ENCODE measurements at places on chromosomes 2 and 18.

GRCh38 chr2:163878718-163879117 lies 142.9 kb upstream of the FIGN start:
- no peak for DNase-seq

DNA sequence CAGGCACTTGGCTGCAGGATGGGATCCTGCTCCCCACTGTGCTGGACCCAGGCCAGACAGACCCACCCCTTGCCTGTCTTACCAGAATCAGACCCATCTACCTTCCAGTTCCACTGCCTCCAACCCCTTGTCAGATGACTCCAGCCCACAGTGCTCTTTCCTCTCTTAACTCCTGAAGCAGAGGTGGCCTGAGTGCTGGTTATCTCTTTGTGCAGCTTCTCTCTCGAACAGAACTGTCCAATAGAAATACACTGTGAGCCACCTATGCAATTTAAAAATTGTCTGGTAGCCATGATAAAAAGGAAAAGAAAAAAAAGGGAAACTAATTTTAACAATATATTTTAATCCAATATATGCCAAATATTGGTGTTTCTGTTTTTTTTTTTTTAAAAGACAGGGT lies 160.2 kb upstream of the SMAD2 start:
- no peak for DNase-seq

GRCh38 chr2:207061181-207061580 lies 104.6 kb downstream of the KLF7 start:
- DNase-seq: no peak

DNA sequence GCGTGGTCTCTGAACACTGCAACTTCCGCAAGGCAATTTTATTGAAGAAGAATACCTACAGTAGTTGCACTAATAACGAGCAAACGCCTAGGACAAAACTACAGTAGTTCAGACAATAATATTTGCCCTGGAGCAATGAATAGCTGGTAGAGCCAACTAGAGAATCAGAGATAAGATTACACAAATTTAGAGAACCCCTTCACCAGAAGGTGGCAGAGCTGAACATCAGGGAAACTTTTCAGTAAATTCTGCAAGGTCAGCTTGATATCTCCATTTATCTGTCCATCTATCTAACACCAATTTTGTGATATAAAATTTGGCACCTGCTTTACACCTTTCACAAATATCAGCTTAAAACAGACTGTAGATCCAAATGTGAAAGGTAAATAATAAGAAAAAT lies 43.8 kb downstream of the CDH19 start:
- no peak for DNase-seq

- no peak for DNase-seq
Observed at GRCh38 chr18:25896956-25897355, 193.5 kb downstream of the SS18 start.

GRCh38 chr18:27887287-27887686 lies 289.6 kb downstream of the CDH2 start:
- DNase-seq: no peak

DNA sequence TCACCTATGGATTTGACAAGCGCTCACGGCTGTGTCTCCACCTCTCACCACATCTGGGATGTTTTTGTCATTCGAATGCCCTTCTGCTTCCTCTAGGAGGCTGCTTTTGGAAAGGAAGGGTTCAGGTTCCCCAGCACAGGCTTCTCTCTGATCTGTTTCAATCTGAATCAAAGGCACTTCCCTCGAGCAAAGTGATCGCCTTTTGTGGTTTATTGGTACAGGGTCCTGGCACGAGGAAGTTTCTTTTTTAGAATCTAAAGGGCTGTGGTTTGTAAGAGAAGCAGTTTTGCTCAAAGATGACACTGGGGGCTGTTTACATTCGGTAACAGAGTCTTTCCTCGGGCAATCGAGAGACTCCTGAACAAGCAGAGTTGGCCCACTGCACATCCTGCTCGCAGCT lies 145.0 kb downstream of the DAW1 start:
- no peak for DNase-seq

DNA sequence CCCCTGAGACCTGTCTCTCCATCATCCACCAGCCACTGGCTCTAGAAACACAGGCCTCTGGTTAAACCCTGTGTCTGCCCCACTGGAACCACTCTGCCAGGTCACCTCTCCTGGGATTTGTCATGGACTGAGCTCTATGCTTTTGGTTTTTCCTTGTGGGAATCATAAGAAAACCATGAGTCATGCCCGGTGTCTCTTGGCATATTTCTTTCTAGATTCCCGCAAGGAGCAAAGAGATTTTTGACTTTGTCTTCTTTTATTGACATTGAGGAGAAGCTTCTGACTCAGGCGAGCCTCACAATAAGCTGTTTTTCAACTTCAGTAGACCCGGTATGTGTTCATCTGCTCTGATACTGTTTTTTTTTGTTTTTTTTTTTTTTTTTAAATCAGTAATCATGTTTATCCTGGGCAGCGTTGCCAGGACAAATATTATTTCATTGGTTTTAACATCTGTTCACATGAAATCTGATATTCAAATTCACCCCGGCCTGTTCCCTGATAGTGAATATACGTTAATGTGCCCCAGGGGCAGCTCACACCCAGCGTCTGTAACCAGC lies 207.1 kb downstream of the ACKR3 start:
- DNase-seq: peak; percentile 58

- DNase-seq: no peak
Observed at GRCh38 chr2:118046634-118047210, 32.9 kb upstream of the CCDC93 start.

DNA sequence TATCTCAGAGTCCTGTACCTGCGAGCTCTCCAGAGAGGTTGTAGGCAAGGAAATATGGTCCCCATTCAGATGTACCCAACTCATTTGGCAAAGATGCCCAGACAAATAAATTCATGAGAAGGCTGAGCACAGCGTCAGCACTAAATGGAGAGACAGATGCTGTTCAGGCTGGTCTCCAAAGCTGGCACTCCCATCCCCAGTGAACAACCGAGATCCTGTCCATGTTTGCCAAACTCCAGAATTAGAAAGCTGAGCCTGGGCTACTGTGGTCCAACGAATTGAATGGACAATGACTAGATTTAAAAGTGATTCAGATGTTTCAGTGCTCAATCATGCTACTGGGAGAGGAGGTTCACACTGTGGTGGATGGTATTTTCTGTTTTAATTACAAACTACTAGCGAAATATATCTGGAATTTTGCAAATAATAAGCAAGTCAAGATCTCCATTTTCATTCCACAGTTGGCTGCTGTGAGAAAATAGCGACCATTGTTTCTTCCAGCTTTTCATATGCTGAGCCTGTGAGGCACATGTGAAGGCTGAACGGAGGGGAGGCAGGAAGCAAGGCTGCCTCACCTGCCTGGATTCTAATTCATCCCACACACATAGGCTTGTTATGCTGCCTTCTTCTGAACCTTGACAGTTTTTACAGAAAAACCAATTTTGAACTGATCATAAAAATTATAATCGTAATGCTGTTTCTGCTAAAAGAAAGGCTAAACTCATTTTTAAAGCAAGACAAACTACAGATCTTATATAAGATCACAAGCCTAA lies 22.6 kb upstream of the DAPL1 start:
- DNase-seq: no peak

DNA sequence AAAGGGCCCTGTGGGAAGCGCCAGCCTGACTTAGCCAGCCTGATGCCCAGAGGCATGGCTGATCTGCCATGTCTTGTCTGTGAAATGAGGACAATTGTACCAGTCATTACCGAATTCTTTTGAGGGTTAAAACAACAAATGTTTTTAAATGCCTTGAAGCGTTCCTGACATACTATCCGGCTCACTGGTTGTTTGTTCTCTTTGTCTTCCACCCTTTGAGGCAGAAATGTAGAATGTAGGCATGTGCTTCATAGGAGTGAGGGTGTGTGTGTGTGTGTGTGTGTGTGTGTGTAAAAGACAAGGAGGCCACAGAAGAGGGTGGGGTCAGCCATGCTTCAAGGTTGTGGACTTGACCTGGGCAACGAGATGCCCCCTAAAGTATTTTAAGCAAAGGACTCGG lies 35.5 kb downstream of the TGFBRAP1 start:
- DNase-seq: no peak

DNA sequence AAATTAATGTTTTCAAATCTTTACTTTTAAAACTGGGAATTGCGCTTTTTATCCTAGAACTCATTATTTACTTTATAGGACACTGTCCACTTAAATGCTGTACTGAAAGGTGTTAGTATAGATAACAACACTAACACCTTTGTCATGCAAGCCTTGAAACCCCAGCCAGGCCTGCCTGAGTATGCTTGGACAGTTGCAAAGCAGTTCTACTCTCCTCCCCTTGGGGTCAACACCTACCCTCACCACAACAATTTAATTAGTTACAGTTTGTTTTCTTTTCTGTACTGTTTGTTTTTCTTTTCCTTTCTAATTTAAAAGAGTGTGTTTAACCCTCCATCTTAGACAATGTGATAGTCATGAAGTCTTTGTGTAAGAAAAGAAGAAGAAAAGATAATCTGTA lies 18.9 kb upstream of the FAM98A start:
- no peak for DNase-seq

DNA sequence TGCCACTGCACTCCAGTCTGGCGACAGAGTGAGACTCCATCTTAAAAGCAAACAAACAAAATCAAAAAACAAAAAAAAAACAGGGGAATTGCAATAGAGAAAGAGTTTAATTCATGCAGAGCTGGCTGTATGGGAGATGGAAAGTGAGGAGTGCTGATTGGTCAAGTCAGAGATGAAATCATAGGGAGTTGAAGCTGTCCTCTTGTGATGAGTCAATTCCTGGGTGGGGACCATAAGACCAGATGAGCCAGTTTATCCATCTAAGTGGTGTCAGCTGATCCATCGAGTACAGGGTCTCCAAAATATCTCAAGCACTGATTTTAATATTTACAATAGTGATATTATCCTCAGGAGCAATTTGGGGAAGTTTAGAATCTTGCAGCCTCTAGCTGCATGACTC lies 45.3 kb downstream of the FRZB start:
- DNase-seq: no peak

DNA sequence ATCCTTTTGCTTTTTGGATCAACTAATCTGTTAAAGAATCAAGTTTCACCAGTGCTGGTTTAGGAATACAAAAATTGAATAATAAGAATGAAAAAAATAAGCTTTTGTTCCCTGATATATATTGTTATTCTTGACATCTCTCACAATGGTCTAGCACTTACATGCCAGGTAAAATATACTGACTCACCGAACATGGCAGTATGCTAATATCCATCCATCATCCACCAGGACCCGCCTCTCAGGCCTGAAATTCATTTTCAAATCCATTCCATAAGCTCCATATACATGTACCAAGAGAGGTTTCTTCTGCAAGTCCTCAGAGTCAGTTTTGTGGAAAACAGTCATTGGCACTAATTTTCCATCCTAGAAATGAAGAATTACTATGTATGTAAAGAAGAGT lies 32.5 kb downstream of the PREPL start:
- DNase-seq: no peak

- no peak for DNase-seq
Observed at GRCh38 chr2:225064362-225064761, 22.1 kb upstream of the DOCK10 start.

GRCh38 chr18:71304856-71305255 lies 1016.0 kb downstream of the SOCS6 start:
- DNase-seq: no peak

DNA sequence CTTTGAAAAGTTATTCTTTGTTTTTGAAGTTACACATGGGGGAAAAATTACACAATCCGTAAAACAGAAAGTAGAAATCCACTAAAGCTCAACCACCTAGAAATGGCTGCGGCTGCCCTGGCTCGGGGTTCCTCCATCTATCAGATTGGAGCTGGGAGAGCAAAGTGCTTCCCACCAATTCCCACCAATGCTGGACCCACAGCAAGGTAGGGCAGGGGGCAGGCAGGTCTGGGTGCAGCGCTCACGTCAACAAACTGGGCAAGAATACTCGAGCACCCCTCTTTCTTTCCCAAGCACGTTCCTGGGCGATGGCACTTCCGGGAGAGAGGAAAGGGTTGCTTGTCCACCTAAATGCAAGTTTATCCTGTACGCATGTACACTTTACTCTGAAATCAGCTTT lies 217.6 kb downstream of the NDUFA10 start:
- no peak for DNase-seq

DNA sequence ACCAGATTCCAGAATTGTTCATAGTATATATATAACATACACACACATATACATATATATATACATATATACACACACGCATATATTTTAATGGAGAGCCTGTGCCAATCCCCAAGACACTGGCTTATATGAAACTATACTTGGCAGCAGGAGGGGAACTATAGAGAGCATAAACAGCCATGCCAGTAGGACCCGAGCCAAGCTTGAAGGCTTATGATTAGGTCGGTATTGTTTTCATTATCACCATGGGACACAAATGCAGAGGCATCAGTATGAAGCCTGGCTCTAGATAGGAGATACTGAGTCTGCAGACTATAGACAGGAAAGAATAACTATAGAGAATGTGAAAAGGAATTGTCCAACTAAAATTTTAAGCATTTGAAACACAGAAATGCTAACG lies 181.2 kb downstream of the VWC2L start:
- DNase-seq: no peak

GRCh38 chr2:50840341-50841124 lies 191.4 kb downstream of the NRXN1 start:
- no peak for DNase-seq

DNA sequence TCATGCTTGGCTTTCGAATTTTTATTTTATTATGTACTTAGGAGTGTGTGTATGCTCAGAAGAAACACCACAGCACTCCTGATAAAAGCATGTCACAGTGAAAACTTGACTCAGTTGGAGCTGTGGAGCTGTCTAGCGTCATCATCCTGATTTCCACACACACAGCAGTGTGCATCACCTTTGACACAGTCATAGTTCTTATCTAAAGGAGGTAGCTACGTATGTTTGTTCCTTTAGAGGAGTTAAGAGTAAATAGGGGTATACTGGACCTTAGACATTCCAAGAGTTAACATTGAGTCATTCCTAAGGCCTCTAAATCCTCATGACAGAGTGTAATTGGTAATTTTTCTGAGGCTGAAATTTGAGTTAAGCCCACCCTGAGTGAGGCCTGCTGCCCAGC lies 96.9 kb downstream of the PHLPP1 start:
- DNase-seq: no peak

DNA sequence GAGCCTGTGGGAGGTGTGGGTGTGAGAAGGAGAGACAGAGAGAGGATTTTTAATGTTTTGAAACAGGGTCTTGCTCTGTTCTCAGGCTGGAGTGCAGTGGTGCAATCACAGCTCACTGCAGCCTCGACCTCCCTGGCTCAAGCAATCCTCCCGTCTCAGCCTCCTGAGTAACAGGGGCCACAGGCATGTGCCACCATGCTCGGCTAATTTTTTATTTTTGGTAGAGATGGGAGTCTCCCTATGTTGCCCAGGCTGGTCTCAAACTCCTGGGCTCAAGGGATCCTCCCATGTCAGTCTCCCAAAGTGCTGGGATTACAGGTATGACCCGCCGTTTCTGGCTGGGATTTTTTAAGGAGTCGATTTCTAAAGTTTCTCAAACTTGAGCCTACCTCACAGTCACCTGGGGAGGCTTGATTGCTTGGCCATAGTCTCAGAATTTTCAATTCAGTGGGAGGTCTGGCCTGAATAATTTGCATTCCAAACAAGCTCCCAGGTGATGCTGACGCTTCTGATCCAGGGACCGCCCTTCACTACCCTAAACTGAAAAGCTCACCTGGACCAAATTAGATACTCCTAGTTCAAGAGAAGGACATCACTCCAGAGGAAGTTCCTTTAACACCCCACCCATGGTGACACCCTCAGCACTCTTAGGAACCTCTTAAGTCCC lies 70.8 kb upstream of the SLC1A4 start:
- no peak for DNase-seq

GRCh38 chr2:207450186-207450585 lies 79.6 kb upstream of the CREB1 start:
- DNase-seq: no peak
